ENCODE measurements at places on chromosomes 11 and 22. TPM values are rescaled to one million over a fixed set of nuclear protein-coding genes. Genes with fewer than 3 reads are reported as not detected.

Gene SMTNL1
- not detected for total RNA-seq

Gene MS4A4A
- not detected for total RNA-seq

Gene CARD18
- not detected for total RNA-seq

Gene MYBPC3
- total RNA-seq, result not detected

Gene FGF3
- total RNA-seq, result not detected

Gene CRACR2B
- total RNA-seq, result 1.1 TPM

Gene KCNJ11
- not detected for total RNA-seq

Gene TSKU
- 36.8 TPM for total RNA-seq

Gene TYR
- total RNA-seq, result not detected

Gene DSCAML1
- not detected for total RNA-seq

Gene KRTAP5-5
- not detected for total RNA-seq

Gene SCUBE2
- 1.4 TPM for total RNA-seq

Gene VWCE
- 16.8 TPM for total RNA-seq

Gene MRGPRE
- not detected for total RNA-seq

Gene OR10D3
- total RNA-seq, result not detected

Gene DKK3
- 74.8 TPM for total RNA-seq

Gene MFRP
- 0.12 TPM for total RNA-seq

Gene TUB
- total RNA-seq, result 7.6 TPM
